ENCODE measurements at places on chromosomes 16 and 17. TPM values are rescaled to one million over a fixed set of nuclear protein-coding genes. Genes with fewer than 3 reads are reported as not detected.

Gene FAM20A
- total RNA-seq = 3.0 TPM

Gene HASPIN
- 1.4 TPM for total RNA-seq

Gene CES5A
- total RNA-seq = 0.46 TPM

Gene KRT14
- total RNA-seq = not detected

Gene ULK2
- 154 TPM for total RNA-seq

Gene IRX3
- total RNA-seq = 6.5 TPM

Gene ARL6IP1
- 523 TPM for total RNA-seq

Gene SDK2
- 8.8 TPM for total RNA-seq

Gene PRR11
- total RNA-seq = 2.5 TPM

Gene COA3
- 99.9 TPM for total RNA-seq

Gene C16orf92
- not detected for total RNA-seq

Gene CCL4L2
- 0.46 TPM for total RNA-seq

Gene C16orf46
- total RNA-seq = 10.1 TPM

Gene KIFC3
- 31.4 TPM for total RNA-seq

Measured in diencephalon (tissue), 1 donor.